ENCODE measurements at places on chromosomes 4 and X.

- DNase-seq: no peak
Measured at GRCh38 chr4:95831166-95831565, 8.7 kb upstream of the PDHA2 start.

- no peak for DNase-seq
Measured at GRCh38 chr4:75880278-75880677, 22.0 kb downstream of the PPEF2 start.

DNA sequence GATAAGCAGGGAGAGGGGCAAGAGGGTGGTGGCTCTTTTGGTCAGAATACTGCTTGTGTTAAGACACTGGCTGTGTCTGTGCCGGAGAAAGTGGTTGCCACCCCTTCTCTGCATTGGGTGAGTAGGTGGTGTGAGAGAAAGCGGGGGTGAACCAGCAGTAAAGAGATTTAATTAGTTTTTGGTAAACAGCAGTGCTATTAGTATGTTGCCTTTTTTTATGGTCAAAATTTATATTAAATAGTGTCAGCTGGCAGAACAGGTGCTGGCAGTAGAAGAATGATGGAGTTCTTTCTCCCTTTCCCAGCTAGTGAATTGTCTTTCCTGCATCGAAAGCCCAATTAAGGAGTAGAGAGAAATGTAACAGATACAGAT is 181.6 kb downstream of the LARP7 start:
- DNase-seq: no peak

DNA sequence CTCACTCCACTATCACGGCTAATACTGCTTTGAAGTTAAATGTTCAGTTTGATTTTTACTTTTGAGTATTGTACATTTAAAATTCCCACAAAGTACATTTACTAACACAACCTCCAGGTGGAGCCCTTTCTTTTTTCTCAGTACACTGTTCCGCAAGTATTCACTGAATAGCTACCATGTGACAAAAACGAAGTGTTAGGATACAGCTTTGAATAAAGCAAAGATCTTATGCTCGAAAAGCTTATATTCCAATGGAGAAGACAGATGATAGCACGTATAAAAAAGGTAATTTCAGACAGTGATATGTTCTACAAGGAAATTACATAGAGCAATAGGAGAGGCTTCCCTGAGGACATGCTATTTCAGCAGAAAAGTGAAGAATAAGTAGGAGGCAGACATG is 60.7 kb upstream of the ABCG2 start:
- DNase-seq: no peak

Measured in WTC11 (cell line).